DMS 273 treated with DMSO at 0.1 percent for 48 hours (cell line): ENCODE measurements at places on chromosomes 2 and 18.

DNA sequence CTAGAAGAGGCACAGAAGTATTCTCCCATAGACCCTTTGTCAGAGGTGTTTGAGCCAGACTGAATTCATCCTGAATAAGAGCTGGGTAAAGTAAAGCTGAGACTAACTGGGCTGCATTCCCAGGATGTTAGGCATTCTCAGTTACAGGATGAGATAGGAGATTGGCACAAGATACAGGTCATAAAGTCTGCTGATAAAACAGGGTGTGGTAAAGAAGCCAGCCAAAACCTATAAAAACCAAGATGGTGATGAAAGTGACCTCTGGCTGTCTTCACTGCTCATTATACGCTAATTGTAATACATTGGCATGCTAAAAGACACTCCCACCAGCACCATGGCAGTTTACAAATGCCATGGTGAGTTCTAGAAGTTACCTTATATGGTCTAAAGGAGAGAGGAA, 364.9 kb upstream of the TMEFF2 start:
- DNase-seq: no peak

- DNase-seq: peak; percentile 85
Observed at GRCh38 chr2:177551989-177552421, 159.4 kb downstream of the AGPS start.

- DNase-seq: no peak
Observed at GRCh38 chr18:23612434-23613090, 26.3 kb upstream of the NPC1 start.

DNA sequence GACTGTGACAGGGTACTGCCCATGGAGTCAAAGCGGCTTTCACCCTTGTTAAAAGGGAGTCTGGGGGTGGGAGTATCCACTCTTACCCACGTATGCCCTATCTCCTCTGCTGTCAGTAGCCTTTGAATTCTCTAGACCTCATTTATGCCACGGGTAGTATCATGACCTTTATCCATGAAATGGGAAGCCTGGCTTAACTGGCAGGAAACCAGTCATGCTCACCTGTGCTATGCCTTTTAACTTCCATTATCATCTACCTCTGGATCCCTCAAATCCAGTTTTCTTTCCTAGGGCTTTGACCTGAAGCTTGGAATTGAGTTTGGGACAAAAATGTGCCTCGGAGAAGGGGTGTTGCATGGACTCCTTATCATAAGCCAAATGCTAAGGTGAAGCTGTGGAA, 30.0 kb downstream of the MYO3B start:
- DNase-seq: no peak

DNA sequence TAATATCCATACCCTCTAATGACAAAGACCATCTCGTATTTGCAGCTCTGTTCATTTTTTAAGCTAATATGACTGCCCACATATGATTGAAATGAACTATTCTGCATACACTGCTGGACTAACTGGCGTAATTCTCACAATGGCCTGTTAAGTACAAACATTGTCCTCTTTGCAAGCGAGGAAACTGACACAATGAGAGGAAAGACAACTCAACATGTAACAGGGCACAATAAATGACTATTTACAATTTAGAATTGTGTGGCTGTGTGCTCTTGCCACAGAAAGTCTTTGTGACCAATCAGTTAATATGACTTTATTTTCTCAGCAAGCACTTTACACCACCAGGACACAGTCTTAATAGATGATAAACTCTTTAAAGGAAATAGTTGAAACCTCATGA, 498.0 kb downstream of the CNTNAP5 start:
- DNase-seq: no peak

DNA sequence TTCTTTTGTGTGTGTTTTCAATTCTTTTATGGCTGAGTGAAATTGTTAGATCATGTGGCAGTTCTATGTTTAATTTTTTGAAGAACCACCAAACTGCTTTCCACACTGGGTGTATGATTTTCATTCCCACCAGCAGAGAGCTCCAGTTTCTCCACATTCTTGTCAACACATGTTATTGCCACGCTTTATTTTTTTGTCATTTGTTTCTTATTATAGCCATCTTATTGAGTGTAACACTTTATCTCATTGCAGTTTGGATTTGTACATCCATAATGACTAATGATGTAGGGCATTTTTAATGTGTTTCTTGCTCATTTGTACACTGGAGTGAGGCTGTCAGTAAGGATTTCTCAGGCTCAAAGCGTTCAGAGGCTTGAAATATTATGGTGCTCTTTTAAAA, 184.2 kb downstream of the PIEZO2 start:
- DNase-seq: peak; percentile 30

DNA sequence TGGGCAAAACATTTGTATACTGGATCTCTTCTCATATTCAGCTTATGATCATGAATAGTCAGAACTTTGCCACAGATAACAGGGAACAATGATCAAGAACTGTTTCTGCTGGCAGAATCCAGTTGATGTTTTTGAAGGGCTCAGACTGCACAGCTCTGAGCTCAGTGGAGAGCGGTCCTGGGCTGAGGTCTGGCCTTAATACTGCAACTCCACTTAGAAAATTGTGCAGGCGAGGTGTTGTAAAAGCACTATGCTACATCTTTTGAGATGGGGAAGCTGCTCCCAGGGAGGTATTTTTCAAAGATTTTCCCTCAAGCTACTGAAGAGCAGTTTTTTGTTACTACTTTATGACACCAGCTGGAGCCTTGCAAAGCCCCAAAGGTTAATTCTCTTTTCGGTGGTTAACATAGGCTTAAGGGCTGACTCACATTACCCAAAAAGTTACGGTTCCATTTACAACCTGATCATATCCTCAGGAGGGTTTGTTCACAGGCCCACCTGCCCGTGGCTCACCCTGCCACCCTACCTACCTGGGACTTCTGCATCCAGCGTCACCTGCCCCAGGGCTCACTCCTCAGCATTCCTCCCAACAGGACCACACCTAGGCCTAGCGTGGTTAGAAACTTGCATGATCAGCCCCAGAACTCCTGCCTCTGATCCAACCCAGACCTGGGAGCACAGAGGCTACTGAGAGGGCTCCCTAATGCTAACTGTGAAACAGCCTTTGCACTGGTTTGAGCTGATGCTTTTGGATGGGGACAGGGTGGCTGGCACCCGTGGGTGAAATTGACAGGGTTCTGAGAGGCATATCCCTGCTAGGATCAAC, 114.4 kb downstream of the NCK2 start:
- DNase-seq: no peak

DNA sequence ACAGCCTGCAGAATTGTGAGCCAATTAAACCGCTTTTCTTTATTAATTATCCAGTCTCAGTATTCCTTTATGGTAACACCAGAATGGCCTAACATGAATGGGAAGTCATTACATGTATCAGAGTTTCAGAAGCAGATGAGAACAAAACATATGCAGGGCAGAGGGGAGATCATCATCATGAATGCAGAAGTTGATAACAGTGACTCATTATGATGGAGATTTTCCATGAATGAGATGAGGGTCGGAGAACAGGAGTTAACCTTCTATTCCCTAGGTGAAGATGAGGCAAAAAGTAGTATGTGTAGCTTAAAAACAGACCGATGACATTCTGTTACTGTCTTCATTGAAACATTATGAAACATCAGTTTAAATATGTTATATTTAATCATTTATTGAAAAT, 59.5 kb upstream of the PPM1B start:
- DNase-seq: no peak

GRCh38 chr2:5548991-5549715, 143.0 kb upstream of the SOX11 start:
- no peak for DNase-seq

GRCh38 chr2:96977631-96978195, 8.7 kb downstream of the FAM178B start:
- no peak for DNase-seq

- peak; percentile 64 for DNase-seq
Observed at GRCh38 chr2:38933653-38934052, 44.0 kb downstream of the ARHGEF33 start.

DNA sequence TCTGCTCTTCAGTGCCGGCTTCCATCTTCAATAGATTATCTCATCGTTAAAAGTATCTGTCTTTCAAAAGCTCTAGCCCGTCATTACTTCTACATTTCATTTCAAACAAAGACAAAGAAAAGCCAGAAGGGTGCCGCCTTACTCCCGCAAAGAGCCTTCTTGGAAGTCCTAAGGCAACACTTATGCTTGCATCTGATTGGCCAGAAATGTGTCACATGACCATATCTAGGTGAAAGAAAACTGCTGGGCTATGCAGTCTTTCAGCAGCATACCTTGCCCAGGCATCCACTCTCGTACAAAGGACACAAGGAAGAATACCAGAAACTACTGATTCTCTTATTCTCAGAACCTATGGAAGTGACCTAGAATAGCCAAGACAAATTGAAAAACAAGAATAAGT, 217.1 kb upstream of the SLC35G4 start:
- DNase-seq: no peak

- DNase-seq: no peak
Observed at GRCh38 chr2:179768765-179769164, 92.6 kb downstream of the ZNF385B start.

DNA sequence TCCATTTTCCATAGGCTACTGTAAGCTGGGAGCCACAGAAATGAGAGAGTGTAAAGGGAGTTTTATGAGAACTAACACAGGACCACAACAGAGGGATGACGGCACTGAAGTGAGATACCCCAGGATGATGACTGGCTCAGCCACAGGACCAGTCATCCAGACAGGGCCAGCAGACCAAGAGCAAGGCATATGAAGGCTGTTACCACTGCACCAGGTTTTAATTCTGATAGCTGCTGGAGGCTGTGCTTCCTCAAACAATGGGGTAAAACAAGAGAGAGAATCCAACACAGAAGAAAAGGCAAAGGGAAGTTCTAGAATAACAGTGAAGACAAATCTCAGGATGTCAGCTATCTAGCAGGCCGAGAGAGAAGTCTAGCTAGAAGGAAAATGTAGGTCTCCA, 94.9 kb downstream of the BCL2 start:
- no peak for DNase-seq

- no peak for DNase-seq
Observed at GRCh38 chr2:145530653-145531052, 1010.7 kb upstream of the ZEB2 start.

GRCh38 chr2:227717687-227718567, at the start of gene SLC19A3:
Gene SLC19A3 (minus strand): TSS chr2:227718028. CDS start chr2:227702318, 15,710 bp downstream.
- DNase-seq: peak; percentile 59

DNA sequence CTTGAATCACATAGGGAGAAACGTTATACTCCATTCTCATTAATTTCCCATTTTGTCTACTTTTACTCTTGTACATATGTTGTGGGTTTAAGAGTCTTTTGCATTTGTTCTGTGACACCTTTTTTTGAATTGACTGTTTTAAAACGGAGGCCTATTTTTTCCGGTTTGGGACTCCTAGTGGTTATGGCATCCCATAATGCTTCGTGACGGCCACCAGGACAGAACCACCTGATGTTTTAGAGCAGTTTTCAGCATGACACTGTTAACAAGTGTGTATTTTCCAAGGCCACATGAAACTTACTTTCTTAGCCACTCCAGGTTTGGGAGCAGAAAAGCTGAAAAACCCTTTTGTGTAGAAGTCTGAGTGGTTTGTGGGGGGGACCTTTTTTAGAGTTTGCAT, 8.4 kb downstream of the SOX11 start:
- DNase-seq: no peak
